A549 (cell line): ENCODE measurements at places on chromosomes 12 and 14. TPM values are rescaled to one million over a fixed set of nuclear protein-coding genes. Genes with fewer than 3 reads are reported as not detected.

DNA sequence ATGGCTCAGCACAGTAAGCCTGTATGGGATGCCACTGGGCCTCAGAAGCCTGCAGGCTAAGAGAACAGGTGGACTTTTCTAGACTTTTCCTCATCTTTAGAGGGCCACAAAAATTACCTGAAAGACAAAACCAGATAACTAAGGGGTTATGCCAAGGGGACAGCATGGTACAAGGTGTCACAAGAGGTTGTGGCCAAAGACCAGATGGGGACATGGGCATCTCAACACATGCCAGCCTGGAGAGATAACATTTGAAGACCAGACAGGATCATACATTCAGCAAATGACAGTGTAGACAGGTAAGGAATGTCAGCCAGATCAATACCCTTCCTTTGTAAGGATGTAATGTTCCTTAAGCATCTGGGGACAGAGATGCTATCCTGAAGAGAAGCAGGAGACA is 8.9 kb upstream of the CRY1 start:
- DNase-seq: no peak

Gene ABHD12B
- not detected in 3 replicates for polyA plus RNA-seq

Gene SLC7A8
- polyA plus RNA-seq: 0.35 to 0.49 TPM (median 0.39 TPM) in 3 replicates

Gene KRT78
- 0.12 TPM in 2 of 3 replicates, not detected in the other for polyA plus RNA-seq

Gene KLRF2
- not detected in 3 replicates for polyA plus RNA-seq

DNA sequence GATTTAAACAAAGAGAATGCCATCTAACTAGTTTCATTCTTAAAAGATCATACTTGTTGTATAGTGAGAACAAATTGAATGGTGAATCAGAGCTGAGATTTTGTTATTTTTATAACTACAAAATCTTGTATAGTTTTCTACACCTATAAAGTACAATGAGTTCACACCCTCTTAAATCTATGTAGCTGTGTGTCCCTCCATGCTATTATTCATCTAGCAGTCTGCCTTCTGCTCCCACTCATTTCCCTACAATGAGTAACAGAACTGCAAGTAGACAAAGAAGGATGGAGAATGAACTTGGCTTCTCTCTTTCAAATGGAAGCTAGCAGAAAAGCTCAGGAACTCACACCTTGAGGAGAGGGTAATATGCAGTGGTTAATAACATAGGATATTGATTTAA is 7.1 kb downstream of the IFNG-AS1 start:
- no peak for DNase-seq
